ENCODE measurements at places on chromosomes 16 and 17. TPM values are rescaled to one million over a fixed set of nuclear protein-coding genes. Genes with fewer than 3 reads are reported as not detected.

Gene SCNN1B
- total RNA-seq, result not detected

DNA sequence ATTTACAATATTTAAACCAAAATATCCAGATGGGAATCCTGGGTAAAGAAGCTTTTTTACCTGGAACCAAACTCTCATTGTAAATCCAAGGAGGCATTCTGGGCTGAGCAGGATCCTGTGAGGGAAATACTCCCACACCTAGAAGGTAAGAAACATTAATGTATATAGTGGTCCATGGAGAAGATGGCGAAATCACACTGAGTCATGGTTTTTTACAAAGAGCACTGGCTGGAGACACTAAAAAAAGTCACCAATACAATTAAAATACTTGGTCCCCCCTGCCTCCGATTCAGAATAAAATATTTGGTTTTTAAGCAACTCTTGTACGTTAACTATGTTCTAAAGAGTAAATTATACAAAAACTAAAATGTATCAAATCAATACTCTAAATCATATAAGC, 32.9 kb downstream of the SYNRG start:
- H3K27me3 ChIP-seq, result no peaks in the 10 kb centered on the region
- peaks cover 25% of the 10 kb centered on the region for H3K36me3 ChIP-seq
- DNase-seq, result no peak
- H3K27ac ChIP-seq, result no peak overlapping the region

Gene TBC1D3C
- total RNA-seq, result not detected

Gene SLC5A11
- total RNA-seq, result not detected

DNA sequence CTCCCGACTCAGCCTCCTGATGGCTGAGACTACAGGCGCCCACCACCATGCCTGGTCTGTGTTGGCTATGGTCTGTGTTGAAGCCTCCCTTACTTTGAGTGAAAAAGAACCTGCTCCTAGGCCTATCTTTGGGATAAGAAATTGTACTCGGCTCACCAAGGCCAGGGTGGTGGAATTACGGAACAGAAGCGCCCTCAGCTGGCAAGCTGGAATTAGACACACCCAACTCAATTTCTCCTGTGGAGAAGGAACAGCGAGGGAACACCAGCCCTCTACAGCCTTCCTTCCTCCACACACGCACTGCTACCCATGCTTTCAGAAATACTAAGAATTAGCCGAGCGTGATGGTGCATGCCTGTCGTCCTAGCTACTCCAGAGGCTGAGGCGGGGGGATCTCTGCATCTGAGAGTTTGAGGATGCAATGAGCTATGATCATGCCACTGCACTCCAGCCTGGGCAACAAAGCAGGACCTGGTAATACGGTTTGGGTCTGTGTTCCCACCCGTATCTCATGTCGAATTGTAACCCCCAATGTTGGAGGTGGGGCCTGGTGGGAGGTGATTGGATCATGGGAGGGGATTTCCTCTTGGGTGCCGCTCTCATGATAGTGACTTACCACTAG, 40.1 kb upstream of the RBBP6 start:
- no peaks in the 10 kb centered on the region for H3K36me3 ChIP-seq
- no peaks in the 10 kb centered on the region for H3K4me1 ChIP-seq
- H3K27ac ChIP-seq, result no peak overlapping the region
- H3K27me3 ChIP-seq, result no peaks in the 10 kb centered on the region
- DNase-seq, result no peak
- no peak overlapping the region for H3K4me3 ChIP-seq

- no peak for DNase-seq
- no peaks in the 10 kb centered on the region for H3K27me3 ChIP-seq
- H3K4me1 ChIP-seq, result peaks cover 12% of the 10 kb centered on the region
- no peak overlapping the region for H3K4me3 ChIP-seq
- peaks cover 39% of the 10 kb centered on the region for H3K36me3 ChIP-seq
Observed at GRCh38 chr17:43515656-43516055, 30.5 kb downstream of the ETV4 start.

DNA sequence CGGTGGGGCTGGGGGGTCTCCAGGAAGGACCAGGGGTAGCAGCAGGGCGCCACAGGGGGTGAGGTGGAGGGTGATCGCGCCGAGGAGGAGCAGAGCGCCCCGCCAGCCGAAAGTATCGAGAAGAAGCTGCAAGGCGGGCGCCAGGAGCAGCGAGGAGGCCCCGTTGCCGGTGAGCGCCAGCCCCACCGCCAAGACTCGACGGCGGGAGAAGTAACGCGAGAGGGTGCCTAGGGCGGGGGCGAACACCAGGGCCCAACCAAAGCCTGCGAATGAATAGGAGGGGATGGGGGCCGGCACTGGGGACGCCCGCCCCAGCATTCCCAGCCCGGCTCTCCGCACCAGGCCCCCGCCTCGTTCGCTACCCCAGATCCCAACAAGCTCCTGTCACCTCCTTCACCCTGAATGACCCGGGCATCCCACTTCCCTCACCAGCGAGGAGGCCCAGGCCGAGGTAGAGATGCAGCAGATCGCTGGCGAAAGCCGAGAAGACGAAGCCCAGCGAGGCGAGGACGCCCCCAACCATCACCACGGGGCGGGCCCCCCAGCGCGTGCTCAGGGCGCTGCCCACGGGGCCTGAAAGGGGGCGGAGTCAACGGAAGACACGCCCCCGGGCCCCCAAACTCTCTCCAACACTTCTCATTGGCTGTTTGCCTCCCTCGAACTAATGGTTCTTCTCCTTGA, 1.3 kb downstream of the SLC16A11 start:
- peaks cover 21% of the 10 kb centered on the region for H3K27me3 ChIP-seq
- no peak overlapping the region for H3K27ac ChIP-seq
- H3K36me3 ChIP-seq, result no peaks in the 10 kb centered on the region
- H3K4me3 ChIP-seq, result no peak overlapping the region

DNA sequence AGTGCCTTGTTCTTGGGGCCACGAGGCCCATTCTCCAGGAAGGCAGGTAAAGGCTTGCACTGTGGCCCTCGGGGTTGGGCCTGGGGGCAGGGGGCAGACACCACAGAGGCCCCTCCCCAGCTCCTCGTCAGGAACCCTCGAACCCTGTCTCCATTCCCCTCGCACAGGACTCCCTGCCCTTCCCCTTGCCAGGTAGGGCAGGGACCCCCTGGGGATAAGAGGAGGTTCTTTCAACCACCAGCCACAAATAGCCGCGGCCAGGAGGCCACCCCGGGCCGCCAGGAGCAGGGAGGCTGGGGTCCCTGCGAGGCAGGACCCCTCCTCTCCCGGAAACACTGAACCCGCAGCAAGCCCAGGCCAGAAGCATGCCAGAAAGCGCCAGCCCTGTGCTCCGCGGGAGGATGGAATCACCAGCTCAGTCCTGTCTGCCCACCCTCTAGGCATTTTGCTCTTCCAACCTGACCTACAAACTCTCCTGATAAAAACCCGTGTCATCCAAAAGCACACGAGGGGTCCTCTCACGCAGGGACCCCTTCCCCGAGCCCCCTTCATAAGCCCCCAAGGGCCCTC, 45.6 kb downstream of the SLC47A1 start:
- H3K27ac ChIP-seq, result no peak overlapping the region
- H3K36me3 ChIP-seq, result no peaks in the 10 kb centered on the region
- H3K27me3 ChIP-seq, result peaks cover 38% of the 10 kb centered on the region
- H3K4me1 ChIP-seq, result no peaks in the 10 kb centered on the region
- no peak overlapping the region for H3K4me3 ChIP-seq

DNA sequence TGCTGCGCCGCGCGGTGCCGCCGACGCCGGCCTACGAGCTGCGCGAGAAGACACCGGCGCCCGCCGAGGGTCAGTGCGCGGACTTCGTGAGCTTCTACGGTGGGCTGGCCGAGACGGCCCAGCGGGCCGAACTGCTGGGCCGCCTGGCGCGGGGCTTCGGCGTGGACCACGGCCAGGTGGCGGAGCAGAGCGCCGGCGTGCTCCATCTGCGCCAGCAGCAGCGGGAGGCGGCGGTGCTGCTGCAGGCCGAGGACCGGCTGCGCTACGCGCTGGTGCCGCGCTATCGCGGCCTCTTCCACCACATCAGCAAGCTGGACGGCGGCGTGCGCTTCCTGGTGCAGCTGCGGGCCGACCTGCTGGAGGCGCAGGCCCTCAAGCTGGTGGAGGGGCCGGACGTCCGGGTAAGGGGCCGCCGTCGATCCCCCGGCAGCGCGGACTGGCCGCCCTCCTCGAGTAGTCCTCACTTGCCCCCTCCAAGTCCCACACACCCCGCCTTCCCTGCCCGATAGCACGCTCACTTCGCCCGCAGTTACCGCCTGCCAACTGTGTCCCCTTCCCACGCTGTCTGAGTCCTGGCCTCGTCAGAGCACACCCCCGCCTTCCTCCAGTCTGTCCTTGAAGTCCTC, 470 bp downstream of the MLYCD start:
- H3K27ac ChIP-seq, result peak overlapping the region; percentile 15
- H3K4me3 ChIP-seq, result peak overlapping the region; percentile 66
- DNase-seq, result peak; percentile 63
- H3K36me3 ChIP-seq, result no peaks in the 10 kb centered on the region
- H3K27me3 ChIP-seq, result no peaks in the 10 kb centered on the region

Gene PPP1R27
- total RNA-seq, result 0.65 TPM

Gene STH
- not detected for total RNA-seq

- H3K36me3 ChIP-seq, result no peaks in the 10 kb centered on the region
- H3K4me3 ChIP-seq, result no peak overlapping the region
- no peak for DNase-seq
- H3K27me3 ChIP-seq, result no peaks in the 10 kb centered on the region
Observed at GRCh38 chr16:64823481-64824075, 298.3 kb downstream of the CDH11 start.

DNA sequence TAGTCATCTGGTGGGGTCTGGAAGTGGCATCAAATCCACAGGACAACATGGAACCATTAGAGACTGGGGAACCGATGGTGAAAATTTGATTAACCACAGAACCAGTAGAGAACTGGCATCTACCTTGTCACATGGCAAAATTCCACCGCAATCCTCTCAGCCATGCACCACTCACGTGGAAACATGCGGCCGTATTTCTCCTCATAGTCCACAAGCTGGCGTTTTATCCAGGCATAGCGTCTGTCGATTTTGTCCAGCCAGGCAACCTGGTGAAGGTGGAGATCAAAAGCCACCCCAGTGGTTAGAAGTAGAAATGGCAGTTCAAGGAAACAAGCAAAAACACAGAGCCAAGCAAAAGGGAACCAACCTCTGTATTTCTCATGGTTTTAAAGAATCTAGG, 87.6 kb downstream of the VPS53 start:
- peaks cover 42% of the 10 kb centered on the region for H3K36me3 ChIP-seq
- H3K4me1 ChIP-seq, result peaks cover 6% of the 10 kb centered on the region
- H3K4me3 ChIP-seq, result no peak overlapping the region
- no peak overlapping the region for H3K27ac ChIP-seq
- no peak for DNase-seq

Gene CDT1
- 3.7 TPM for total RNA-seq

DNA sequence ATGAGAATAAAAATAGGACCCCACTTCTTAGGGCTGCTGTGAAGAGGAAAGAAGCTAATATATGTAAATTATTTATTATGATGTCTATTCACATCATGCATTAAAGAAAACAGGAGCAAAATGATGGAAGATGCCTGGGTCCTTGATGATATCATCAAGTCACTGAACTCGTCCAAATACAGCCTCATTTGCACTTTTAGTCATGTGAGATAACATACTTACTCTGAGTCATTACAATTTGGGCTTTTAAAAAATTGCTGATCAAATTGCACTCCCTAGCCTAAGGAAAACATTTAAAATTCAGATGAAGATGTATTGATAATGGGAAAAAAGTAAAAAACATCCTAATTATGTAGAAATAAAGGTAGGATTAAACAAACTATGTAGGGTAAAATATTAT, 302.7 kb upstream of the CCL2 start:
- no peaks in the 10 kb centered on the region for H3K36me3 ChIP-seq
- no peak overlapping the region for H3K27ac ChIP-seq
- no peak for DNase-seq
- no peaks in the 10 kb centered on the region for H3K4me1 ChIP-seq

Gene RAI1
- 39.1 TPM for total RNA-seq

Gene KRTAP3-2
- total RNA-seq, result not detected

Gene FMNL1
- total RNA-seq, result 4.7 TPM

DNA sequence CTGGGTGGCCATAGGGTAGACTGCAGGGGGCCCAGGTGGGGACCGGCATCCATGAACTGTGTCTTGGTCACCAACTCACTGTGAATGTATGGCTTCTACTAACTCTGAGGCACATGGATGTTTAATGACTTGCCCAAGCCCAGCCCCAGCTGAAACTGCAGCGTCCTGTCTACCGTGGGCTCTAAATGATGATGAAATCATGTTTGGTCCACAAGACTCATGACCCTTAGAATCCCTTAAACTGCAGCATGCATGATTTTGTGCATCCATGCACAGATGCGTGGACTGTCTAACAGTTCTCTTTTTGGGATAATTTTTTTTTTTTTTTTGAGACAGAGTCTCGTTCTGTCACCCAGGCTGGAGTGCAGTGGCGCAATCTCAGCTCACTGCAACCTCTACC, 32.4 kb upstream of the CREBBP start:
- no peaks in the 10 kb centered on the region for H3K4me1 ChIP-seq
- DNase-seq, result no peak
- no peaks in the 10 kb centered on the region for H3K36me3 ChIP-seq
- no peaks in the 10 kb centered on the region for H3K27me3 ChIP-seq
- H3K4me3 ChIP-seq, result no peak overlapping the region
- H3K27ac ChIP-seq, result no peak overlapping the region

DNA sequence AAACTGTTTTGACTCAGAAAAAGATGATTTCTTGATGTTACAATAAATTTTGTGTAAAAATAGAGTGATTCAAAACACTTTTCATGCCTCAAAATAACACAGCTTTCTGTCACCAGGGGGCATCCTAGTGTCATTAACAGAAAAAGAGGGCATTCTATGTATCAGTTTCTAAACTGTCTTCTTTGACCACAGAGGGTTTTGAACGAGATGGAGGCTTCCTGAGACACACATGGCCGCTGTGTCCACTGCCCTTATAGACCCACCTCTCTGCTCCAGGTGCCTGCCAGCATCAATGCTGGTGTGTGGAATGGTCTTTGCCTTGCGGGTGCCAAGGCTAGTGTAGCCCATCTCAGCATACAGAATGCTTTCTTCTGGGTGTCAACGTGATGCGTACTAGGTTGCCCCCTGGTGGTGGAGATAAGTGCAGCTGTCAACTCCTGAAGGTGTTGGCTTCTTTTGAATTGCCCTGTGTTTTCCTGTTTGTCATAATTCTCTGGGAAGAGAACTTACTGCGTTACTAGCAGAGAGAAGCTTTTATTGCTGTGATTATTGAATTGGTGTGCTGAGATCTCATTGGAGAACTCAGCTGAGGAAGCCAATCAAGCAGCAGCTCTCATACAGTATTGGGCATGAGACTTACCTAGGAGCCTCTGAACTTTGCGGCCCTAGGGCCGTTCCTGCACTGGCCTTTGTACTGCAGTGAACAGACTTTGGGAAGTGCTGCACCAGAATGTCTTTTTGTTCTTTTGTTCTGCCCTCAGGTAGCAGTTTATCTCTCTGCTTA, 38.6 kb downstream of the USP10 start:
- peaks cover 6% of the 10 kb centered on the region for H3K36me3 ChIP-seq
- H3K4me1 ChIP-seq, result peaks cover 28% of the 10 kb centered on the region
- no peak overlapping the region for H3K4me3 ChIP-seq

GRCh38 chr16:10965440-10966061, 21.2 kb downstream of the CLEC16A start:
- no peak overlapping the region for H3K27ac ChIP-seq
- no peaks in the 10 kb centered on the region for H3K27me3 ChIP-seq
- H3K4me1 ChIP-seq, result peaks cover 20% of the 10 kb centered on the region
- peaks cover 4% of the 10 kb centered on the region for H3K36me3 ChIP-seq
- no peak overlapping the region for H3K4me3 ChIP-seq
